ENCODE measurements at places on chromosomes 5 and 9. TPM values are rescaled to one million over a fixed set of nuclear protein-coding genes. Genes with fewer than 3 reads are reported as not detected.

LCP2 gene
- 6.5 TPM for total RNA-seq

IFNA2 gene
- total RNA-seq: not detected

DNA sequence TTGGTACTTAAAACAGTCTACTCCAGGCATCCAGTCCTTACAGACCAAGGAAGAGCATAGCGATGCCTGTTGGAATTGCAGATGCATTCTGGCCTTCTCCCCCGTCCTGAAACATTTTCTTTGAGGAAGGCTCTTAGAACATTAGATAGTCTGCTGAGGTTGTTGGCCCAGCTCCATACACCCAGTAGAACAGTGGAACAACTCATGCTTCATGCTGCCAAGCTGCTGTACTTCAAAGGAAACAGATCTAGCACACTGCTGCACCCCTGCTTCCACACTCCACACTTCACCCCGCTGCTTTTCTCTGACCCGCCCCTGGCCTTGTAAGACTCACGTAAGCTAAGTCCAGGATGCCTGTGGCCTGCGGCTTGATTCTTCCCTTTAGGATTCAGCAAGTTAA lies 33.4 kb upstream of the NCS1 start:
- DNase-seq: peak; percentile 80

- DNase-seq: no peak
Observed at GRCh38 chr9:136957461-136957860, 5.4 kb downstream of the LCN12 start.

- no peak for DNase-seq
Observed at GRCh38 chr5:126014676-126015075, 408.5 kb upstream of the GRAMD2B start.

Measured in right atrium auricular region (tissue), 2 donors.